ENCODE measurements at places on chromosomes 1 and 21. TPM values are rescaled to one million over a fixed set of nuclear protein-coding genes. Genes with fewer than 3 reads are reported as not detected.
A peak's percentile ranks its signal among the peaks of the same experiment; 100 is the strongest.

Gene FYB2
- not detected for total RNA-seq

Gene KCNJ15
- total RNA-seq = 0.27 TPM

Gene DAB1
- 1.5 TPM for total RNA-seq

DNA sequence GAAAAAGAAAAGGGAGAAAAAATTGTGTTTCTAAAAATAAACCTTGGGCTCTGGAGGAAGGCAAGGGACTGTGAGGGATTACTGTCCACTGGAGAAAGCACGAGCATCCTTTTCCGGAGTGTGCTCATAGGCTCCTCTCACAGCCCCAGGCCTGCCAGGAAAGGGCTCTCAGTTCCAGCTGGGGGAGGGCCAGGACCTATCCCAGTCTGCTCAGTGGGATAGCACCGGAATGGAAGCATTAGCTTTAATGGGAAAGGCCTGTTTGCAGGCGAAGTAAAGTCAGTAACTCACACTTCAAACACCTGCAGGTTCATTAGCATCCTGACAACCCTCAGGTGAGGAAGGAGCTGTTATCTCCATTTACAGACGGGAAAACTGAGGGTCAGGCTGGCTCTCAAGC is 113.9 kb upstream of the USP24 start:
- peak; percentile 95 for DNase-seq
- H3K27ac ChIP-seq = peak overlapping the region; percentile 87
- H3K36me3 ChIP-seq = no peaks in the 10 kb centered on the region
- no peak overlapping the region for H3K4me3 ChIP-seq
- peaks cover 29% of the 10 kb centered on the region for H3K4me1 ChIP-seq

GRCh38 chr1:18951818-18952391 is 4.6 kb downstream of the IFFO2 start:
- H3K27ac ChIP-seq = peak overlapping the region; percentile 97
- H3K36me3 ChIP-seq = peaks cover 5% of the 10 kb centered on the region
- peak; percentile 29 for DNase-seq
- H3K4me1 ChIP-seq = peaks cover 72% of the 10 kb centered on the region
- no peak overlapping the region for H3K4me3 ChIP-seq

DNA sequence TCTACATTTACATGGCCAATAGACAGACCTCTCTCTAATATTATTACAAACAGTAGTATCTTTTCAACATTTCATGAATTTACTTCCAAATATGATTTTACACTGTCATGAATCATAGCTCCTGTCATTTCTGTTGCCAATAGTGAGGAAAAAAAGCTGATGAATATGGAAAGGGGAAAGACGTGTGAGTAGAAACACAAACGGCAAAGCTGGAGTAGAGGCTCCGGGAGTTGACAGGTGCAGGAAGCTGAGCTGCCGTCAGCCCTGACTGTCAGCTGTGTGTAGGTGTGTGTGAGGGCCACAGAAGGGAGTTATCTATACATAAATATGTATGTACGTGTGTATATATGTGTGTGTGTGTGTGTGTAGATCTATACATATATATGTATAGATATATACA is 416.9 kb downstream of the ZP4 start:
- H3K27ac ChIP-seq = no peak overlapping the region
- H3K4me1 ChIP-seq = no peaks in the 10 kb centered on the region
- no peak for DNase-seq

GRCh38 chr21:41168391-41169257 is 664 bp downstream of the BACE2 start:
- DNase-seq = peak; percentile 85
- peak overlapping the region; percentile 84 for H3K4me3 ChIP-seq
- H3K27me3 ChIP-seq = peaks cover 8% of the 10 kb centered on the region
- no peaks in the 10 kb centered on the region for H3K36me3 ChIP-seq
- peak overlapping the region; percentile 91 for H3K27ac ChIP-seq
- H3K4me1 ChIP-seq = peaks cover 13% of the 10 kb centered on the region

DNA sequence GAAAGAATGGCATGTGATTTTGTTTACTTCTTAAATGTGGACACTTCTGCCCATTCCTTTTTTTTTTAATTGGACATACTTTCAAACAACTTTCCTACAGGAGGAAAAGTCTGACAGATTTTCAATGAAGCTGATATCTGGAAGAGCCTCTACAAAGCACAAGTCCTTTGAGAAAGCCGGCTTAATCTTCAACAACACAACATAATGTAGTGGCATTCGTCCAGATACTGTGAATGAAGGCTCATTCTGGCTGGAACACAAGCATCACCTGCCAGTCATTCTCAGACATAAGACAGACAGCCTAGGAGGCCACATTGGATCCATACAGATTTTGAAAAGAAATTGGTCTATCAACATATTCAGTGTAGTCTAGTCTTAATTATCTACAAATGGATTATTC is 4.9 kb downstream of the OTUD7B start:
- H3K36me3 ChIP-seq = peaks cover 22% of the 10 kb centered on the region
- peaks cover 5% of the 10 kb centered on the region for H3K4me1 ChIP-seq
- no peak for DNase-seq
- no peak overlapping the region for H3K4me3 ChIP-seq
- H3K27me3 ChIP-seq = peaks cover 2% of the 10 kb centered on the region
